GM13976 (cell line): ENCODE measurements at places on chromosomes 2 and 18.
A peak's percentile ranks its signal among the peaks of the same experiment; 100 is the strongest.

GRCh38 chr2:10080536-10081304 lies 509 bp upstream of the CYS1 start:
- peak; percentile 80 for DNase-seq

GRCh38 chr18:47749600-47749973 lies 180.9 kb downstream of the SMAD2 start:
- no peak for DNase-seq

DNA sequence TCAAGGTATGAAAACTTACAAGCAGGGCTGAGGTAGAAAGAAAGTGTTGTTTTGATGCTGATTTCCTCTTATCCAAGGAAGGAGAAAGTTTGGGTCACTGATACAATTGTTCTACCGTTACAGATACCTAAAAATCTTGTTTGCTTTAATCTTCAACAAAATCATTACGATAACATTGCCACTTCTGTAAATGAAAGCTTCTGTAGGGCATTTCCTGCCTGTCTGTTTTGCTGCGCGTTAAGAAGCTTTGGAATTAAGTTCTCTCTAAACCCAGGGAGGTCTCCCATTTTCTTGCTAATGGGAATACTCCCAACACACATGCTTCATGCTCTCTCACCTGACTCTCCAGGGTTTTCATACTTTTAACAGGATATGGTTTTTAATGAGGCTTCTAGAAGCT lies 258.5 kb downstream of the PTGR3 start:
- no peak for DNase-seq

DNA sequence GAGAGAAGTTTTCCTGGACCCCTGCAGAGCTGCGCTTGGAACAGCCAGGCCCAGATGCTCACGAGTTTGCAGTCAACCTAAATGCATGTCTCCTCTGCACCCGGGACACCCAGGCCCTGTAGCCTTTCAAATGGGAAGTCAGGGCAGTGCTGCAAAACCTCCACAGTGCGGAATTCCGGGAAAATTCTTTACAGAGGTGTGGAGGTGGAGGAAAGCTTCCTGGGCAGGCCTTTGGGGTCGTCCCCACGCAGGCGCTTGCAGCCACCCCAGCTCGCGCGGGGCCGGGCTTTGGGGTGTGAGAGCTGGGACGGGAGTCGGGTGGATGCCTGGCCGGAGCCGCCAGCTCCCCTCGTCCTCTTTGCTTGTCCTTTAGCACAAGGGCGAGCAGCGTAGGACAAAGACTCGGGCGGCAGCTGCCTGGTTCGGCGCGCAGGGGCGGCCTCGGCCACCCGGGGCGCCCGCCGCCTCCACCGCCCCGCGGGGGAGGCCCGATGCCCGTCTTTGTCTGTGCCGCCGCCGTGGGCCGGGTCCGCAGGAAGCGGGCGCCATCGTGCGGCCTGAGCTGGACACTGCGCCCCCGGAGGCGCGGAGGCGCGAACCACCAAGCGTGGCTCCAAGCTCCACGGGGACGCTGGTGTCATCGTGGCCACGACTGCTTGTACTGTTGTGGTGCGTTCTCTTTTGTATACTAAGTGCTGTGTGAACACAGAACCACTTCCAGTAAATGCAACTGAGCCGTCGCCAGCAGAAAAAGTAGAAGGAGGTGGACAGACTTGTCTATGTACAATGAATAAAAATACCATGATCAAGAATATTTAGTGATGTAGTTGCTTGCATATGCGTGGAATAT lies 28.2 kb upstream of the BCL11A start:
- DNase-seq = peak; percentile 90

DNA sequence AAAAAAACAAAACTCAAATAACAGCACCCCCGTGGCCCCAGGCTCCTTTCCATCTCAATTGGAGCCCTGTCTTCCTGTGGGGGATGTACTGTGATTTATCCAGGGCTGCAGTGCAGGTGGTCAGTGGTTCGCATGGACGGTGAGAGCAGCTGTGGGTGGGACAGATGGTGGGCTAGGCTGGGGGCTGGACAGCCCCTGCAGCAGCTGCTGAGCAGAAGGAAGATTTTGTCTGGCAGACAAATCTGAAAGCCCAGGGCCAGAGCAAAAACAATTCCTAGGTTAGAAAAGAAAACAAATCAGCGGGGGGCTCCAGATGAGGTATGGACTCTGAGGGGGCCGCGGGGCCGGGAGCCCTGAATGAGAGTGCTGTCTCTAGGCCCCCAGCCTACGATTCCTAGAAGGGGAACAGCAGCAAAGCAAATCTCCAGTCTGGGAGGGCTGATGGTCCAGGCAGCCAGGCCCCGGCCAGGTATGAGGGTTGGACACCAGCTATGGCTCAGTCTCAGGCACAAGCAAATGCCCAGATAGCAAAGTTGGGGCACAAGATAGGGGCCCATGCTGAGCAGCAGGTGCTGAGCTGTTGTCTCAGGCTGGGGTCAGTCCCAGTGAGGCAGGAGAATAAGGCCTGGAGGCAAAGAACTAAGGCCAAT lies 45.4 kb downstream of the SOWAHC start:
- no peak for DNase-seq

DNA sequence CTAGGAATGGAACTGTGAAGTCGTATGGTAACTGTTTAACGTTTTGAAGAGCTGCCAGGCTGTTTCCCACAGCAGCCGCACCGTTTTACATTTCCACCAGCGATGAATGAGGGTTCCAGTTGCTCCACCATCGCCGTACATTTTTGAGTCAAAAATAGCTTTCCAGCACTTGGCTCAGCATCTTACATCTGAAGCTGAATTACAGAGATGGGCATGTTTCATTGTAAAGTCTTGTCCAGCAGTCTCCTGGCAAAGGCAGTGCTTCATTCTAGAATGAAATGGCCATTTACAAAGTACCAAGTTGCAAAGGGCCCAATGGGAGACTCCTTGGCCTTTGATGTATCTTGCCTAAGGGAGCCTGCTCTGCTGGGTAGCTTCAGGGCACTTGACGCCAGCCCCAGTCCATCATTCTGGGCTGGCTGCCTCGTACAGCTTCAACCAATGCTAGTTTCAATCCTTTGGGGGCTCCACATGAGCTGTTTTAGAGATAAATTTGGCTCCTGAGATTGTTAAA lies 45.1 kb downstream of the ATIC start:
- no peak for DNase-seq

DNA sequence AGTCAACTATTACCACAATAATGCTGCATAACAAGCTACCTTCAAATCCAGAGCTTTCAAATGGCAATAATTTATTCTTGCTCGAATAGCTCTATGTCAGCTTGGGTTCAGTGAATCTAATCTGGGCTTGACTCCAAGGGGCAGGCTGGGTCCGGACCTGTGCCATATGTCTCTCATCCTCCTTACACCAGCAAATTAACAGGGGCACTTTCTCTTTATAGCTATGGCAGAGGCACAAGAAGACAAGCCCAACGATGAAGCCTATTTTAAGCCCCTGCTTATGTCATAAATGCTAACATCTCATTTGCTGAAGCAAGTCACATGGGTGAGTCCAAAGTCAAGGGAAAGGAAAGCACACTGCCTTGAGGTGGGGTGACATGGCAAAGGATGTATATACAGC lies 13.3 kb upstream of the ZNF521 start:
- no peak for DNase-seq
